ENCODE measurements at places on chromosomes 12 and 14.

DNA sequence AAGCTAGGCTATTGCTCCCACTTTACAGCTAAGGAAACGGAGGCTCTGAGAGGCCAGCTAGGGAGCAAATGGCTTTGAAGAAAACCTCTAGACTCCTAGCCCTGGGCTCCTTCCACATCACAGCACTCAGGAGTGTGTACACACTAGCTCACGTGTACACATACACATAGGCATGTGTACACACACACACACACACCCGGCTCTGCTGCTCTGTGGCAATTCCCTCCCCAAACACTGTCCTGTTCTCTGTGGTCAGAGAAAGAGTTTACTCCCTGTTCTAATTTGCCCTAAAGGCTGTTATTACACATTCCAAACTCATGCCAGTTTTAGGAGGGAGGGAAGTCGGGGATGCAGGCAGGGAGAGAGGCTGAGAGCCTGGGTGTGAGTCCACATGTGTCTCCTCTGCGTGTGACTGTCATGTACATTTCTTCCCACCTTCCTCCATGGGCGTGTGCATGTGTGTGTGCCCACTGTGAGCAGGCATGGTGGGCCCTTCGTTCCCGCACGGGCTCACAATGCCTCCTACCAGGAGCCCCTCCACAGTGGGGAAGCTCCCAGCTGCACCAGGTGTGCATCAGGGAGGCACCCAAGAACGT is 14.2 kb downstream of the TRPV4 start:
- no peaks in the 10 kb centered on the region for H3K36me3 ChIP-seq
- no peak for DNase-seq
- no peaks in the 10 kb centered on the region for H3K27me3 ChIP-seq
- H3K4me3 ChIP-seq, result no peak overlapping the region
- no peaks in the 10 kb centered on the region for H3K4me1 ChIP-seq
- H3K27ac ChIP-seq, result no peak overlapping the region

GRCh38 chr12:69500631-69501030 is 30.4 kb downstream of the FRS2 start:
- no peaks in the 10 kb centered on the region for H3K36me3 ChIP-seq
- H3K4me1 ChIP-seq, result no peaks in the 10 kb centered on the region
- H3K27me3 ChIP-seq, result no peaks in the 10 kb centered on the region
- DNase-seq, result no peak
- no peak overlapping the region for H3K27ac ChIP-seq

DNA sequence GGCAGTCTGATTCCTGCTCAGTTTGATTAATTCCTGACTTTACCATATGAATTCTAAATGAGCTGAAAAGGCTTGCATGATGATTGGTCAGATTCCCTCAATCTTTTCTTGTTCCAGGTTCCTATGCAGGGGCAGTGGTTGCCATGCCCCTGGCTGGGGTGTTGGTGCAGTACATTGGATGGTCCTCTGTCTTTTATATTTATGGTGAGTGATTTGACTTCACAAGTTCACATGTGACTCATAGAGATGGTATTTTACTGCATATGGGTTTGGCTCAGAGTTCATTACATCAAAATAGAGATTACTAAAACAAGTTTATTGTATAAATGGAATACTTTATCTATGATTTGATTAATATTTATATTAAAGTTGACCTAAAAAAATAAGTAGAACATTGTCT is 44.8 kb downstream of the SLC17A8 start:
- no peaks in the 10 kb centered on the region for H3K36me3 ChIP-seq
- no peaks in the 10 kb centered on the region for H3K4me1 ChIP-seq
- H3K4me3 ChIP-seq, result no peak overlapping the region
- peak; percentile 14 for DNase-seq
- no peaks in the 10 kb centered on the region for H3K27me3 ChIP-seq
- H3K27ac ChIP-seq, result no peak overlapping the region

DNA sequence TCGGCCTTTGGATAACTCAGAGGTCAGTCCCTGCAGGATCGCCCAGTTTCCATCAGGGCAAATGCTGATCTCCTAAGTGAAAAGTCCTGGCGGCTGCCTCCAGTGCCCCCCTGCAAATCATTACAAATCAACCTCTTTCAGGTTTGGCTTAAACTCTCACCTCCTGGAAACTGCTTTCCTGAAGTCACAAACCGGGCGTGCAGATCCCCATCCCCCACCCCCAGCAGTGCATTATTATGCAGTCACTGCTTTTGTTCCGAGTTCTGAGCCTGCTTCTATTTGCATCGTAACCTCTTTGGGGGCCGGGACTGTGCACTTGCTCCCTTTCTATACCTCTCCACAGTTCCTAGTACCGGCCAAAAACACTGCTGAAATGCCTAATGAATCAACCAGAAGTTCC is at the start of gene USP44:
Gene USP44, minus strand, starts transcription at position 172 of the 400 bp plus-strand sequence. CDS start 17,220 bp downstream, outside the sequence.
- peaks cover 6% of the 10 kb centered on the region for H3K4me1 ChIP-seq
- H3K36me3 ChIP-seq, result no peaks in the 10 kb centered on the region
- DNase-seq, result no peak
- H3K4me3 ChIP-seq, result no peak within 1 kb of the TSS

DNA sequence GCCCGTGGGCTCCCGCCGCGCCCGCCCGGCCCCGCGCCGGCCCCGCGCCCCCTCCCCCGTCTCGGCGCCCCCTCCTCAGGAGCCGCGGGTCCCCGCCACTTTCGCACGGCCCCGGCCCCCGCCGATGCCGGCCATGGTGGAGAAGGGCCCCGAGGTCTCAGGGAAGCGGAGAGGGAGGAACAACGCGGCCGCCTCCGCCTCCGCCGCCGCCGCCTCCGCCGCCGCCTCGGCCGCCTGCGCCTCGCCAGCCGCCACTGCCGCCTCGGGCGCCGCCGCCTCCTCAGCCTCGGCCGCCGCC is 263 bp downstream of the RCOR1 start:
- H3K27me3 ChIP-seq, result no peaks in the 10 kb centered on the region
- H3K4me1 ChIP-seq, result peaks cover 19% of the 10 kb centered on the region
- H3K36me3 ChIP-seq, result no peaks in the 10 kb centered on the region
- H3K4me3 ChIP-seq, result peak overlapping the region; percentile 75
